ENCODE measurements at places on chromosomes 1 and 21. TPM values are rescaled to one million over a fixed set of nuclear protein-coding genes. Genes with fewer than 3 reads are reported as not detected.

DNA sequence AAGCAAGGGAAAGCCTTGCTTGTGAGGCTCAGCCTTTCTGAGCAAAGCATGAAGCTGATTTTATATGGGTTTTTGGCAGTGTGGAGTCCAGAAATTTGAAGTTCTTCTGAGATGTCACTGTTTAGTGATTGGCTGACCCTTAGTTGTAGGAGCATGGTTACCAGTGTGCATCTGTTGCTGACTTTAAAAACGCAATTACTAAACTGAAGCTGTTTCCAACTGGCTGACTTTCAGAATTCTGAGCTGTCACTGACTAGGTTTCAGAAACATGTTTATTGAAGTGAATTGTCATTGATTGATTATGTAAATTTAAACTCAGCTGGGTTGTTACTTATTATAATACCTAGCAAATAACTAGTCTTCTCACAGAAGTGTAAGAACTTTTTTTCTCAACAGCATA, 89.4 kb downstream of the PDE4B start:
- no peak overlapping the region for H3K4me3 ChIP-seq
- no peak overlapping the region for H3K27ac ChIP-seq
- H3K4me1 ChIP-seq = no peaks in the 10 kb centered on the region

VWA1 gene
- 147 TPM for total RNA-seq

DNA sequence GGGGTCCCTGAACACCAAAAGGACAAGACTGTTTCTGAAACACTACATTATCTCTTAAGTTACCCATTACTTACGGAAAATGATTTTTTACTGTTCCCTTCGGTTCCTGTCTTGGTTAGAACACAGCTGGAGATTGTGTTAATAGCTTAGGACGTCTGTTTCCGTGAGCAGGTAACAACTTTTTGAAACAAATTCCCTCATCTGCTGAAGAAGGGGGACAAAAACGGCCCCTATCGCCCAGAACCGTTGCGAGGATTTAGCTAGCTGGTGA, 67.8 kb downstream of the SLC35A3 start:
- peaks cover 52% of the 10 kb centered on the region for H3K4me1 ChIP-seq
- no peaks in the 10 kb centered on the region for H3K36me3 ChIP-seq
- H3K4me3 ChIP-seq = peak overlapping the region; percentile 80
- no peak for DNase-seq
- peak overlapping the region; percentile 98 for H3K27ac ChIP-seq

ZMYND12 gene
- total RNA-seq = 2.4 TPM

GRCh38 chr1:93701629-93702028, 20.0 kb upstream of the BCAR3 start:
- H3K27me3 ChIP-seq = no peaks in the 10 kb centered on the region
- H3K36me3 ChIP-seq = no peaks in the 10 kb centered on the region
- DNase-seq = peak; percentile 85
- no peak overlapping the region for H3K4me3 ChIP-seq
- no peak overlapping the region for H3K27ac ChIP-seq

DNA sequence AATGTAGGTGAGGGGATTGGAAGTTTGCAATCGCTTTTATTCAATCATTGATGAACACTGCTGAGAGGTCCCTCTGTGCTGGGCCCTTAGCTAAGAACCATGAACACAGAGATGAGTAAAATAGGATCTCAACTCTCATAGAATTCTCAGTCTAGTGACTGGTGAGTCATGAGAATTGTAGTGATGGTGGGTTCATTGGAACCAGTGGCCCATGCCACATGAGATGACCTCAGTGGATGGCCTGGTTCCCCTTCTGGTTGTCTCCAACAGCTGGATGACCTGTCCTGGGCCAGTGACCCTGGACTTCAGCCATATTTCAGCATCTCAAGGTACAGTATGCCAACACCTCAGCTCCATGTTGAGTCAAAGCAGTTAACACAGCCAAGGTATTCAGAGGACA, 21.3 kb upstream of the S100A10 start:
- no peak overlapping the region for H3K4me3 ChIP-seq
- DNase-seq = no peak
- no peaks in the 10 kb centered on the region for H3K4me1 ChIP-seq
- no peak overlapping the region for H3K27ac ChIP-seq
- no peaks in the 10 kb centered on the region for H3K27me3 ChIP-seq

- no peaks in the 10 kb centered on the region for H3K4me1 ChIP-seq
- H3K36me3 ChIP-seq = no peaks in the 10 kb centered on the region
- peaks cover 13% of the 10 kb centered on the region for H3K27me3 ChIP-seq
Measured at GRCh38 chr1:159968901-159969300, 14.9 kb upstream of the SLAMF9 start.

GRCh38 chr21:46191257-46191685, 7.0 kb upstream of the SPATC1L start:
- no peaks in the 10 kb centered on the region for H3K4me1 ChIP-seq
- peak overlapping the region; percentile 80 for H3K27ac ChIP-seq
- no peak for DNase-seq
- peaks cover 73% of the 10 kb centered on the region for H3K36me3 ChIP-seq
- H3K4me3 ChIP-seq = no peak overlapping the region
- H3K27me3 ChIP-seq = no peaks in the 10 kb centered on the region

MYOG gene
- total RNA-seq = not detected

RAB7B gene
- total RNA-seq = 13.4 TPM

DNA sequence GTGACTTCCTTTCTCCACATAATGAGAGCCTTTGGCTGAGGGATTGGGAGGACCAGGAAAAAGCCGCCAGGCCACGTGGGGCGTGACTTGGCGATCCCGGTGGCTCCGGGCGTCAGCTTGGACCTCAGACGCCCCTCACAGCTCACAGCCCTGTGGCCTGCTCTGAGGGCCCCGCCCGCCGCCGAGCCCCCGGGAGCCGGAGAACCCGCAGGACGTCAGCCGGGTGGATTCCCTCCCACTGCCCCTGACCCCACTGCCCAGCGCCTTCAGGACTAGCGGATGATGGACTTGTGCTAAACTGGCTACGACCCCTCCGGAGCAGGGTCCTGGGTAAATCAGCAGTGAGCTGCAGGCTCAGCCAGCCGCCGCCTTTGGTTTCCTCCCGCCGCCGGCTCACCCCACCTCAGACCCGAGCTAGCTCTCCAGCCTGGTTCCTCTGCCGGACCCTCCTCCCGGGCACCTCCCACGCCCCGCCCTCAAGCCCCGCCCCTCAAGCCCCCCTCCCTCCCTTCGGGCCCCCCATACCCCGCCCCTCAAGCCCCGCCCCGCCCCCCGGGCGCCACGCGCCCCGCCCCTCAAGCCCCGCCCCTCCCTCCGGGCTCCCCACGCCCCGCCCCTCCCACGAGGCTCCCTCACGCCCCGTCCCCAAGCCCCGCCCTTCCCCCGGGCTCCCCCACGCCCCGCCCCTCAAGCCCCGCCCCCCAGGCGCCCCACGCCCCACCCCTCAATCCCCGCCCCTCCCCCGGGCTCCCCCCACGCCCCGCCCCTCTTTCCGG, 10.0 kb upstream of the FAAP20 start:
- H3K4me3 ChIP-seq = peak overlapping the region; percentile 33
- H3K27ac ChIP-seq = peak overlapping the region; percentile 84
- H3K36me3 ChIP-seq = no peaks in the 10 kb centered on the region
- DNase-seq = peak; percentile 88
- peaks cover 24% of the 10 kb centered on the region for H3K4me1 ChIP-seq

INSRR gene
- not detected for total RNA-seq

ATAD3A gene
- 37.8 TPM for total RNA-seq

GRCh38 chr1:72178266-72178665, 104.1 kb downstream of the NEGR1 start:
- H3K4me3 ChIP-seq = no peak overlapping the region
- H3K27ac ChIP-seq = no peak overlapping the region
- no peak for DNase-seq
- no peaks in the 10 kb centered on the region for H3K27me3 ChIP-seq
- H3K4me1 ChIP-seq = no peaks in the 10 kb centered on the region
- no peaks in the 10 kb centered on the region for H3K36me3 ChIP-seq

CRP gene
- not detected for total RNA-seq

FCMR gene
- total RNA-seq = 6.7 TPM

C2CD4D gene
- 0.26 TPM for total RNA-seq

GRCh38 chr1:66940981-66941380, 16.2 kb downstream of the MIER1 start:
- peaks cover 5% of the 10 kb centered on the region for H3K4me1 ChIP-seq
- H3K27me3 ChIP-seq = no peaks in the 10 kb centered on the region
- no peak overlapping the region for H3K27ac ChIP-seq
- peaks cover 24% of the 10 kb centered on the region for H3K36me3 ChIP-seq

FCAMR gene
- total RNA-seq = not detected

All from left lung (tissue), 14 donors.